ENCODE measurements at places on chromosomes 13 and 19.
A peak's percentile ranks its signal among the peaks of the same experiment; 100 is the strongest.

DNA sequence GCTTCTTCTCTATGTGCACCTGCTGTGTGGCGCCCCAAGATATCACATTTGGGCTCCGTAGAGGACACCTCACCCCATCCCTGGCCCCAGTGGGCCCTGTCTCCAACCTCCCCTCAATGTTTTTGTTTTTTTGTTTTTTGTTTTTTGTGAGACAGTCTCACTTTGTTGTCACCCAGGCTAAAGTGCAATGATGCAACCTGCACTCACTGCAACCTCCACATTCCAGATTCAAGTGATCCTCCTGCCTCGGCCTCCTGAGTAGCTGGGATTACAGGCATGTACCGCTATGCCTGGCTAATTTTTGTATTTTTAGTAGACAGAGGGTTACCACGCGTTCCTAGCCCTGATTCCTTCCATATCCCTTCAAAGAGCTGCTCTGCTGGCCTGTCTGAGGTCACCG lies 26.9 kb upstream of the TUBGCP3 start:
- no peak for DNase-seq

DNA sequence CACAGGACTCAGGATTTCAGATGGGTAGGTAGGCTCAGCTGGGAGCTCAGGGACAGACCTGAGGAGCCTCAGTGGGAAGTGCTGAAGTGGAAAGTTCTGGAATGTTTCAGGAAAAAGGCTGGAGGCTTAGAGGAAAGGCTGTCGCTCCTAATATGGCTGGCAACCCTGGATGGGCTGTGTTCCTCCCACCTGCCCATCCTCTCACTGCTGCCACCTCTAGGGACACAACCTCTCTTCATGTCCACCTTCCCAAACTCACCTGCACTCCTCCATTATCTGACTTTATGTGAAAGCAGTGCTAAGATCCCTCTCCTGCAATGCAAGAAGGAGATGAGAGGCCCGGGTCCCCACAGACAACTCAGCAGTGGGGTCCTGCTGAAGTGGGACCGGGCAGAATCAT lies 5.8 kb upstream of the CEACAM21 start:
- no peak for DNase-seq

GRCh38 chr13:40484101-40484800 lies 182.2 kb downstream of the FOXO1 start:
- DNase-seq = no peak

DNA sequence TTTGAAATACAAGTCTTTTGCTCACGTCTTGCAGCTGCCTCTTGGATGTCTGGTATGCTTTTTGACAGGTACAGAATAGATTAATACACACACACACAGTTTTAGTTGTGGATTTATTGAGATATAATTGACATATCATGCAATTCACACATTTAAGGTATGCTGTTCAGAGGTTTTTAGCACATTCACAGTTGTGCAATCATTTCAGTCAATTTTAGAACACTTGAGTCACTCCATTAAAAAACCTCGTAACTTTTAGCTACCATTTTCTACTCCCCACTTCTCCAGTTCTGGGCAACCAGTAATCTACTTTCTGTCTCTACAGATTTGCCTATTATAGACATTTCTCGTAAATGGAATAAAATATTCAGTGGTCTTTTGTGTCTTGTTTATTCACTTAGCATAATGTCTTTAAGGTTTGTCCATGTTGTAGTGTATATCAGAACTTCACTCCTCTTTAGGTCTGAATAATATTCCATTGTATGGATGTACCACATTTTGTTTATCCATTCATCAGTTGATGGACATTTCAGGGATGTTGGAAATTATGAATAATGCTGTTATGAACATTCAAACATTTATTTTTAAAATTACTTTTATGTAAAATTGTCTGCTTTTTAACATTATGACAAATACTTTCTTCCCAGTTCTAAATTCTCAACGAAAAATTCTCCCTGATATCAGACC lies 2.5 kb upstream of the ZMYM2 start:
- no peak for DNase-seq

DNA sequence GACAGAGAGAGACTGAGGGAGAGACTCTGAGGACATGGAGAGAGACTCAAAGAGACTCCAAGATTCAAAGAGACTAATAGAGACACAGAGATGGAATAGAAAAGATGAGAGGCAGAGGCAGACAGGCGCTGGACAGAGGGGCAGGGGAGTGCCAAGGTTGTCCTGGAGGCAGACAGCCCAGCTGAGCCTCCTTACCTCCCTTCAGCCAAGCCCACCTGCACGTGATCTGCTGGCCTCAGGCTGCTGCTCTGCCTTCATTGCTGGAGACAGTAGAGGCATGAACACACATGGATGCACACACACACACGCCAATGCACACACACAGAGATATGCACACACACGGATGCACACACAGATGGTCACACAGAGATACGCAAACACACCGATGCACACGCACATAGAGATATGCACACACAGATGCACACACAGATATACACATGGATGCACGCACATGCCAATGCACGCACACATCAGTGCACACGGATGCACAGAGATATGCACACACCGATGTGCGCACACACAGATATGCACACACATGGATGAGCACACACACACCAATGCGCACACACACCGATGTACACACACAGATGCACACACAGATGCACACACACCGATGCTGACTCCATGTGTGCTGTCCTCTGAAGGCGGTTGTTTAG lies 3.3 kb upstream of the F10 start:
- DNase-seq = no peak

DNA sequence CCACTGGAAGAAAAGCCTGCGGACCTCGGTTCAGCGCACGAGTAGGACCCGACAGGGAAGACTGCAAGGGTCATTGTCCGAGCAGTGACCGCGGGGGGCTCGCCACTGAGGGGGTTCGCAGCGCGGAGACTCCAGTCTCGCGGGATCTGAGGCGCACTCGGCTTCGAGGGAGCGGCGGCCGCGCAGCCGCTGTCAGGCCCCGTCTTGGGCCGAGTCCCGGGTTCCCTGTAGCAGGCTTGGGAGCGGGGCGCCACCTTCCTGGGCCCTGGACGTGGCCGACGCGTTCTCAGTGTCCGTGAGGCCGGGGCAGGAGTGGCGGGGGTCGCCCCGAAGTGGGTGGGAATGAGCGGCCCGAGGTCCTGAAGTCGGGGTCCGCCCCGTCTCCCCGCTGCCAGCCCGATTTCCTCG lies 474 bp upstream of the FAM174C start:
- DNase-seq = no peak

- no peak for DNase-seq
These were observed 66.4 kb upstream of the KL start for GRCh38 chr13:32949820-32950219.

DNA sequence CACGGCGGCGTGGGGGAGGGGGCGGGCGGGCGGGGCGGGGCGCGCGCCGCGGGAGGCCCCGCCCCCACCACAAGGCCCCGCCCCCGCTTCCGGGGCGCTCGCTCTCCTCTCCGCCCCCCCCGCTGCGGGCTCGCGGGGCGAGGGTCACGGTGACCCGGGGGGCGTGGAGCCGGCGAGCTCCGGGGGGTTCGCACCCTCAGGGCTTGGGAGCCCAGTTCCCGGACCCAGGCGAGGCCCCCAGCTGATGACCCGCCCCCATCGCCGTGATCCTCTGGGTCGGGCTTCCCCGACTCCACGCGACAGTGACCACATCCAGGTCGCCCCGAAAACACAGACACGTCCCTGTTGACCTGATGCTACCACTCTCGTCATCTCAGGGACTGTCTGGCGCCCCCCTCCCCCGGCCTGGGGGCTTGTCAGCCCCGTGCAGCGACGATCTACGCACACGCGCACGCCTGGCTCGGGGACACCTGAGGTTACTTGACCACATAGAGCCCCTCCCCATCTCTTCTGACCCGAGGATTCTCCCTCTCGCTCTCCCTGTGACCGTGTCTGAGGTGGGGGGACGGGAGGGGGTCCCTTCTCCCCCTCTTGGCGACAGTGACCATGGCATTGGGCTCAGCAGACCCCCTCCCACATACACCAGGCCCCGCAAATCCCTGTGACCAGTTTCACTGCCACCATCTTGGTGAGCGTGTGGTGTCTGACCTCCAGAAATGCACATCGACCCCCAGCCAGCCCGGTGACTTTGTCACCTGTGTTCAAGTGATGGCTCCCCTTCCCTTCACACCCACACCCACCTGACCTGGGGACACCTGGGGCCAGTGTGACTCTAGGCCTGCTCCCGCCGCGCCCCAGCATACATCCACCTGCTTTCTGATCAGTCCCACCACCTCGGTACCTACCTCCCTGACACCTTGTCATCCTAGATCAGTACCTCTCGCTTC lies 670 bp downstream of the MAP2K7 start:
- peak; percentile 37 for DNase-seq

DNA sequence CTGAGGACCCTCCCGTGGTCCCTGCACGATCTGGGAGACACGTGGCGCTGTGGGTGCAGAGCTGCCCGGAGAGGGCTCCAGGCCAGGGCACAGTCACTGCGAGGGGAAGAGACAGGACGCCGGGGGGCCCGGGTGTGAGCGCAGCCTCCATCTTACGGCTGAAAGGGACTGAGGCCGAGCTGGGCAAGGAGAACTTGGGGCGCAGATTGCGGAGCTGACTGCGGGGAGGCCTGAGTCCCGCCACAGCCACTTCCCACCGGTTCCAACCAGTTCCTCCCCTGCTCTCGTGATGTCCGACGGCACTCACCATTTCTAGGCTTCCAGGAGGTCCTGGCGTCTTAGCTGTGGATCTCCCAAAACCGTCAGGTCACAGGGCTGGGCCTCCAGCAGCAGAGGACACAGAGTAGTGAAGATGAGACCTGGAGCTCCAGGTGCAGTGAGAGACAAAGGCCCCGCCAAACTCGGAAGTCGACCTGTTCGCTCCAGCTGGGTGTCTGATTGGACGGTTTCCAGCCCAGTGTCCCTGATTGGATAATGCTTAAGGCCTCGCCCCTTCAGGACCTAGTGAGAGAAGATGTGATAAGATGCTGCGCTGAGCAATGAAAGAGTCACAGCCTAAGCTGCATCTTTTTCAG lies 4.8 kb upstream of the ZNF253 start:
- DNase-seq = peak; percentile 25

GRCh38 chr19:7955696-7956095 lies 12.2 kb upstream of the TIMM44 start:
- DNase-seq = no peak

DNA sequence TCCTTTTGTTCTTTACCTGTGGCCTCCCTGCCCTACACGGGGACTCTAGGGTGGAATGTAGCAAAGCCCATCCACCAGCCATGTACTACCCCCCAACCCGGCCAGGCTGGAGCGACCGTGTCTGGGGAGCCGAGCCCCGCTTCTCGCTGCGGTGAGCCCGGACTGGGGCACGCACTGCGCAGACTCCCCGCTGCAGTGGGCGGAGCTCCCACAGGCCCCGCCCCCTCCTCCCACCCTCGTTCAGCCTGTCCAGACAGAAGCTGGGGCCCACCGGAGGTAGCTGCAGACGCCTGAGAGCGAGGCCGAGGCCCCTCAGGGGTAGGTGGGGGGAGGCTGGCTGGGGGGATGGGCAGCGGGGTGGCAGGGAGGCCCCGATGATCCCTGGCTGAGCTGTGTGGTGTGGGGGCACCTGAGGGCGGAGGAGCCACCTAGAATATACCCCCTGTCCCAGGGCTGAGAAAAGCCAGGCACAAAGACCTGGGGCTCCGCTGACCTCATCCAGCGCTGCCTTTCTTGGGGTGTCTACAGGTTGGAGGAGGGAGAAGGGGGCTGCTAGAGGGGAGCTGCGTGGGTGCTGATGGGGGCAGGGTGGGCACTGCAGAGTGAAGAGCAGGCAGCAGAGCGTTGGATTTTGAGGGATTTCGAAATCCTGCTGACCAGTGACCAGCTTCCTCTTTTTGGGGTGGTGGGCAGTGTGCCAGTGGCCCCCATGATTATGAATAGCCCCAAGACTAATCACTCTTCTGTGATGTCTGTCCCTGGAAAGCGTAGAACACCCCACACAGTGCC lies 17.3 kb downstream of the PLD3 start:
- DNase-seq = no peak

- DNase-seq = no peak
These were observed 141.2 kb downstream of the URI1 start for GRCh38 chr19:30083125-30083681.

- no peak for DNase-seq
These were observed 20.9 kb downstream of the MBD3L2B start for GRCh38 chr19:7000333-7000732.

DNA sequence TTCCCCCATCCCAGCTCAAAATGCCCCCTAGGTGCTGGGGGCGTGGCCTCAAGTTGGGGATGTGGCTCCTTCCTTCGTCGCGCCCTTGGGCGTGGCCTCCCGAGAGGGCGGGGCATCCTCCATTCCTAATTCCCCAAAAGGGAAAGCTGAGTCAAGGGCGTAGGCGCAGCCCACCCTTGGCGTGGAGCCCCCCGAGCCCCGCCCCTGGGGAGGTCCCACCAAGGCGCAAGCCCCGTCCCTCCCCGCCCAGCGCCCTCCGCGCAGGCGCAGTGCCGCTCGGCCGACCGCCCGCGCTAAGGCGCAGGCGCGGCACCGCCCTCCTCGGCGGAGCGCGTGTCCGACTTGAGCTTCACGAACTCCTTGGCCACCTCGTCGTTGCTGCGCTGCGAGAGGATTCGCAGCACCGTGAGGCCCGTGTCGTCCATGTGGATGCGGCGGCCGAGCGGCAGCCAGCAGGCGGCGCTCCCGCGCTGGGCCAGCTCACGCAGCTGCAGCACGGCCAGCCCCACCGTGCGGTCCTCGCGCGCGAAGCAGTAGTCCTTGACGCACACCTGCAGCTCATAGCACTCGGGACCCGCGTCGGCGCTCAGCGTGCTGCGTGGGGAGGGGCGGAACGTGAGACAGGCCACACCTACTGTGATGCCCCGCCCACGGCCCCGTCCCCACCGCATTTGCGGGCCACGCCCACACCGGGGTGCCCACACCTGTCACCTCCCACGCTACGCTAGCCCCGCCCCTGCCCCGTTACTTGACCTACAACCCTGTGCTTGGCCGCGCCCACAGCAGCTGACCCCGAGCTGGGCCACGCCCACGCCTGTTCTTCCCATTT lies 50.5 kb downstream of the COLGALT1 start:
- DNase-seq = peak; percentile 27

DNA sequence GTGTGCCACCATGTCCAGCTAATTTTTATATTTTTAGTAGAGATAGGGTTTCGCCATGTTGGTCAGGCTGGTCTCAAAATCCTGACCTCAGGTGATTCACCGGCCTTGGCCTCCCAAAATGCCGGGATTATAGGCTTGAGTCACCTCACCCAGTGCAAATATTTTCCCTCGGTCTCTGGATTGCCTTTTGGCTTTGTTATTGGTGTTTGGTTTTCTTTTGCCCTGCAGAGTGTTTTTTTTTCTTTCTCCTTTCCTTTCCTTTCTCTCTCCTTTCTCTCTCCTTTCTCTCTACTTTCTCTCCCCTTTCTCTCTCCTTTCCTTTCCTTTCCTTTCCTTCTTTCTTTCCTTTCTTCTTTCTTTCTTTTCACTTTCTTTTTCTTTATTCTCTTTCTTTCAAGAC lies 33.2 kb downstream of the KDM4B start:
- DNase-seq = no peak

GRCh38 chr19:5837761-5838352 lies 1.6 kb downstream of the FUT6 start:
- DNase-seq = no peak

- no peak for DNase-seq
These were observed 22.1 kb upstream of the TNFSF14 start for GRCh38 chr19:6692027-6692426.

DNA sequence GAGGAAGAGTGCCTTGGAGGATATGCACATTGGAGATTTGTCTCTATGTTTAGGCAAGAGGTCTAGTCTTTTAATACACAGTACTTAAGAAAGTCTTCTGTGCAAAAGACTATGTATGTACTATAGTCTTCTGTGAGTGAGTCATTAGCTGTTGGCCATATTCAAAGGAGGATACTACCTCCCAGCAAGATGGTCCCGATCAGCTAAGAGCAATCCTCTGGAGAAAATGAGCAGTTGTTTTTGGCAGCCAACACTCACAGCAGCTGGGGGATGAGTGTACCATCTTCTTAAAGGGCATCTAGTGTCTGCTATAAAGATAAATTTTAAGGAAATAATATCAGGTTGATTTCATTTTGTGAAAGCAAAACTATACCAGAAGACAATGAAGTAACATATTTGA lies 487.8 kb downstream of the KCTD12 start:
- DNase-seq = no peak

Data from stimulated activated CD8-positive, alpha-beta memory T cell treated with anti-CD3 and anti-CD28 coated beads, Interleukin-4, amount 100 ng/mL, for 1 hour (primary cell).